ENCODE measurements at places on chromosomes 1 and 21.

GRCh38 chr1:208979776-208980175, 603.7 kb upstream of the CAMK1G start:
- DNase-seq = peak; percentile 40

- DNase-seq = no peak
These were observed 155.2 kb downstream of the DISP1 start for GRCh38 chr1:222970040-222970439.

DNA sequence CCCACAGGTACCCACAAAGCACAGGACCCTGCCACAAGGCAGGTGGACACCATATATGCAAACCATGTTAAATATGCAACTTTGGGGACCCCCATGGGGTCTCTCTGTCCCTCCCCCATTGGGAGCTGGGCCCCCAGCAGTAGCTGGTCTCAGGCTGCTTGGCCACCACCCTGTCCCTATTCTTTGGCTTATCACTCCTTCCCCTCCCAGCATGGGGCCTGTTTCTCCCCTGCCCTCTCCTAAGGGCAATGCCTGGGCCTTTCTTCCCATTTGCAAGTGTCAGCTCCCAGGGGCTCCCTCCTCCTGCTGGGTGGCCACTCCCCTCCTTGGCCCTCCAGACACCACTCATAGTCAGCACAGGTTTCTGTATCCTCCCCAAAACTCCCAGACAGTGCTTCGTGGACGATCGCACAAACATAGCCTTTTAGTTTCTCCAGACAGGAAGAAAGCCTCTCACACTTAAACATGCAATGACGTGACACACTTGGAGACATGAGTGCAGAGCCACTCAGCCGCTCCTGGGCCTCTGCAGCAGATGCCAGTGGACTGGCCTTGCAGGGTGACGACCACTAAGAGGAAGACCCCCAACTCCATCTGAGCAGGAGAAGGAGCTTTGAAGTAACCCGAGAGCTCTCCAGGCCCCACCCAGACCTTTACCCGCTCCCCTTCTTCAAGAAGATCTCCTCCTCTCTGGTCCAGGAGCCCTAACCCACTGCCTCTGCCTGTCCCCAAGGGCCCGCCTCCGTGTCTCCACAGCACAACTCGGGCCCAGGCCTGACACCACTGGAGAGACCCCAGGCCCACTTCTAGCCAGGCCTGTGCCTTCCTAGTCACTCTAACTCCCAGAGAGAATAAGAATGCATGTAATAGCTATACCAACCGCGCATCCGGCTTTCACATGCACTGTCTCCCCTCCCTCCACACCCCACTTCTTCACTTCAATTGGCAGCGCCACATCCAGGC, 22.9 kb downstream of the CITED4 start:
- no peak for DNase-seq

- DNase-seq = peak; percentile 79
These were observed 7.0 kb upstream of the SLC26A9 start for GRCh38 chr1:205950280-205950679.

GRCh38 chr1:72434070-72434469, 151.7 kb upstream of the NEGR1 start:
- no peak for DNase-seq

- peak; percentile 6 for DNase-seq
These were observed 42.0 kb downstream of the CXADR start for GRCh38 chr21:17554679-17555465.

- DNase-seq = peak; percentile 89
These were observed 14.8 kb downstream of the IL6R start for GRCh38 chr1:154419620-154420571.

GRCh38 chr21:14452031-14452726, 69.2 kb upstream of the HSPA13 start:
- no peak for DNase-seq

GRCh38 chr1:167562702-167563101, 9.1 kb upstream of the CREG1 start:
- peak; percentile 48 for DNase-seq

GRCh38 chr21:45306453-45306831, 18.7 kb upstream of the POFUT2 start:
- DNase-seq = no peak

DNA sequence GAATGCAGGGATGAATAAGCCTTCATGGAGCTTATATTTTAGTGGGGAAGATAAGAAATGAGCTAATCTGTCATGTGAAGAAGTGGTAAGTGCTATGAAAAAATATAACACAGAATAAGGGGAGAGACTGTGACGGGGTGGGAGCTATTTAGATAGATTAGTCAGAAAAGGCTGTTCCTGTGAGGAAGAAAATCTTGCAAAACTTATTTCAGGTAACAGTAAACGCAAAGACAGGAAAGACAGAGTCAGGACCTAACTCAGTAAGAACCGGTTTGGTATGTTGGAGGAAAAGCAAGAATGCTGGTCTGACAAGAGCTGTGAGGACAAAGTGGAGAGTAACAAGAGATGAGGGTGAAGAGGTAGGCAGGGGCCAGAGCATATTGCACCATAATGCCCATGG, 22.0 kb downstream of the GNAI3 start:
- no peak for DNase-seq

- DNase-seq = no peak
These were observed 100.4 kb upstream of the IRF2BP2 start for GRCh38 chr1:234710381-234710780.

DNA sequence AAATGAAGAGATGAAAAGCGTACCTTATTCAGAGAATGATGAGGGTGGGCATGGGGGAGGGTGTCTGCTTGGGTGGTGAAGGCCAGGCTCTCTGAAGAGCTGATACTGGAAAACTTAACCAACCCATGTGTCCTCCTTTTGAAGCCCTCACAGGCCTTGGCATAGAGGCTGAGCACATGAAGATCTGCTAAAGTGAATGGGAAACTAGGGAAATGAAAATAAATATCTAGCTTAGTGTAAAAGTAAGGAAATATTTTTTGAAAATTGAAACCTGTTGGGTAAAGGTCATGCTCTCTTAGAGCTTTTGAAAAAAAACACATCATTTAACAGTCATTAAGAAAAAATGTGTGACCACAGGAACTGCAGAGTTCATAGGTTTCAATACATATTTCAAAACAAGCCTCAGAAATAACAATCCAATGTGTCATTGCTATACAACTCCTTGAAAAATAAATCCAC, 40.5 kb upstream of the RALGPS2 start:
- peak; percentile 88 for DNase-seq

DNA sequence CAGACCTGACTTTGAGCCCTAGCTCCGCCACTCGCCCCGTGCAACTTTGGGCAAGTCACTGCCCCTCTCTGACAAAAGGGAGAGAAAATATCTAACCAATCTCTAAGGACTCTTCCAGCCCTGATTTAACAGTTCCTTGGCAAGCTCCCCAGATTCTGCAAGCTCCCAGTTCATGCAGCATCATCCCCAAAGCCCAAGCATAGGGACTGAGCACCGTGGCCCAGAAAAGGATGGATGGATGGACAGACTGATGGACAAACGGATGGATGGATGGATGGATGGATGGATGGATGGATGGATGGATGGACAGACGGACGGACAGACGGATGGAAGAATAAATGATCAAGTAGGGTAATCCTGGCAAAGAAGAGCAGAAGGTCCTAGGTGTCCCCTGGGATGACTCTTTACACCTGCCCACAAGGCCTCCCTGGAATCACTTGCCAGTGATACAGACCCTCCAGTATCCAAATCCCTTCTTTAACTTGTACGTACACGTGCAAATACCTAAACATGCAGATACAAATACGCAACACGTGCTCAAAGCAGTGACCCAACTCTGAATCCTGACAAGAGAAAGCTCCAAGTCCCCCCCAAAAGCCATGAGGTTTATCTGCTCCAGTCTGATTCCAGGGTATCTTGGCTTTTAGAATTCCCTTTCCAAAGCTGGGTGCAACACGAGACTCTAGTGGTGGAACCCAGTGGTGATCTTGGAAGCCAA, 16.0 kb downstream of the IFFO2 start:
- peak; percentile 69 for DNase-seq

DNA sequence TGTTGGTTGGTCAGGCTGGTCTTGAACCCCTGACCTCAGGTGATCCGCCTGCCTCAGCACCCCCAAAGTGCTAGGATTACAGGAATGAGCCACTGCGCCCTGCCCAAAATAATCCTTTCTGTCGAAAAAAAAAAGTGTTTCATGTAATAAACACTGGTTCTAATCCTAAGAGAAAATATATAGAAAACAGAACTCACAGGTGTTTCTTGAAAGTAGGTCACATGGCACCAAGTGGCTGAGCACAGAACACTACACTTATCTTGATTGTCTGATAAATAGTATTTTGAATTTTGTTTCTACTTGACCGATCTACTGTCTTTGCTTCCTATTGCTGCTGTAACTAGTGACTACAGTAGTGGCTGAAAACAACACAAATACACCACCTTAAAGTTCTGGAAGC, 87.6 kb upstream of the SOD1 start:
- DNase-seq = no peak

- no peak for DNase-seq
These were observed 43.4 kb downstream of the RPS6KC1 start for GRCh38 chr1:213094446-213094845.

- peak; percentile 33 for DNase-seq
These were observed 141.8 kb downstream of the TTLL7 start for GRCh38 chr1:83857103-83857502.

- DNase-seq = no peak
These were observed 1.4 kb downstream of the MEGF6 start for GRCh38 chr1:3609769-3610526.

GRCh38 chr21:32562426-32562825, 22.9 kb downstream of the TCP10L start:
- peak; percentile 74 for DNase-seq

DNA sequence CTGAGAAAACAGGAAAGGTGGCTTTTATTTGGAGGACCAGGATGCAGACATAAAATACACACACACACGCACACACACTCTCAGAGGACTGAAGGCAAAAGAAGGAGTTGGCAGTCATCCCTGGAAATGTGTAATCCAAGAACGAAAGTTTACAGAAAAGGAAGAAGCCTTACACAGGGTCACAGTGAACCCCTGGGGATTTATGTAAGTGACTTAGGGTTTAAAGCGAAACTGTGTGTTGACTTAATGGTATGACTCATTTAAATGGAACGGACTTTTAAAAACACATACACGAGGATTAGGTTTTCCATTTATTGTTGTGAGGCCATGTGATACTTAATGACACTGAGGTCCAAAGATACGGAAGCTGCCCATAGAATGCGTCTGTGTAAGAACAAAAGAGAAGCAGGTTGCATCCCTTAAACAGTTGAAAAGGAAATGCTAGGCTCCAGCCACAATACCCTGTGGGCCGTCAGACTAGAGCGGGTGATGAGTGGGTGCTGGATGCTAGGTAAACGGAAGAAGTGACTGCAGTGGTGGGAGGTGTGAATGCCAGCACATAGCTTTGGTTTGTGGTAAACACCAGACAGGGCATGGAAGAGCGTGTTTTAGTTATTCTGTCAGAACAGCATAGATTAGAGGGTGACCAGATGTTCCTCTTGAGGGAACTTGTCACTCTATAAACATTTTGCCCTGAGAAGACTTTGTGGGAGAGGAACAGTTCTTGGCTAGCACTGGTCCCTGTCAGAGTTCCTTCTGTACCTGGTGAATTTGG, 21.6 kb upstream of the BCL10 start:
- DNase-seq = peak; percentile 98

DNA sequence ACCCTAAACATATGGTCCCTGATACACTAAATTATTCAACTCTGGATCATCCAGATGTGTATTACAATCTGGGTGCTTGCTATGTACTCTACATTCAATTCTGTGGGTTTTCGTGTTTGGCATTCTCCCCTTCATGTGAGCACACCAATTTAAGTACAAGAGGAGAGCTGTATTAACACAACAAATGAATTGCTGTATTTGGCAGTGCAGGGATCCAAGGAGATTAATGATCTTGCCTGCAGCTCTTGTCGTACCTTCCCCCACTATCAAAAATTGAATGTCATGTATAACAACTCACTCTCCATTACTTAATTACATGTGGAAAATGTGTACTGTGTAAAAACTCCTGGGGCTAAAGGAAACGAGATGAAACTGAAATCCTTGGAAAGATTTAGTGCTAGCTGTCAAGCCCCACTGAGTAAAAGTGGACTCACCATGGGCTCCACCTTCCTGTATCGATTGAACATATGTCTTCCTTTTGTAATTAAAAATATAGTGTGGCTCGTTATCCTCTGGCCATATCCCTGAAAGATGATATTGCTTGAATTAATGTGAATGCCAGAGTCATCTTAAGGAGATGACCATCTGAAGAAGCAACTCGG, 172.2 kb upstream of the L1TD1 start:
- DNase-seq = no peak

- no peak for DNase-seq
These were observed 133.2 kb upstream of the ZBTB40 start for GRCh38 chr1:22318279-22318981.

- peak; percentile 7 for DNase-seq
These were observed 127.0 kb downstream of the MRPS6 start for GRCh38 chr21:34200288-34200905.

DNA sequence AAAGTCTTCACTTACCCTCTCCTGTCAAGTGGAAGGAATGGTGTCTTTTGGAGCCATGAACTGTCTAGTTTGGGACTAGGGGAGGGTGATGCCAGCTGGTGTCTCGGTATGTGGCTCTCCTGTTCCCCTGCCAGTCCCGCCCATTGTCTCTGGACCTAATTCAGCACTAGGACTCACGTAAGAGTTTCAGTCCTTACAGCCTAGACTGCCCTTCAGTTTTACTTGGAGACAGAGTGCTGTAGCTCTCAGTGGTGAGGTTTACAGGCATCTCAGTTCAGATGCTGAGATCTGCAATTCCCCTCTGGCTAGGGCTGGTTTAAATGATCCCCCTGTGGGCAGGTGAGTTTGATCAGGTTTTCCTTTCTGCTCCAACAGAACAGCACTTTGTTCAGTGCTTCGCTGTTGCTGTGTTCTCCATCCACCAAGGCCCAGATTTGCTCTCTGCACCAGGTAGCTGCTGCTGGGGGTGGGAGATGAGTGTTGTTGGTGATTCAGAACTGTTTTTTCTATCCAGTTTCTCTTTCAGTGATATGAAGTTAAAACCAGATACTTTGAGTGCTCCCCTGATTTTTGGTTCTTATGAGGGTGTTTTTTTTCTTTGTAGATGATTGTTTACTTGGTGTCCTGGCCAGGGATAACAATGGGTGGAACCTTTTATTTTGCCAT, 198.3 kb upstream of the RNPC3 start:
- no peak for DNase-seq

- DNase-seq = peak; percentile 100
These were observed 43.0 kb downstream of the SLC9A1 start for GRCh38 chr1:27111626-27112573.

GRCh38 chr1:7967196-7967595, 5.7 kb downstream of the PARK7 start:
- no peak for DNase-seq

- no peak for DNase-seq
These were observed 372.6 kb downstream of the RPS6KC1 start for GRCh38 chr1:213423605-213424004.

DNA sequence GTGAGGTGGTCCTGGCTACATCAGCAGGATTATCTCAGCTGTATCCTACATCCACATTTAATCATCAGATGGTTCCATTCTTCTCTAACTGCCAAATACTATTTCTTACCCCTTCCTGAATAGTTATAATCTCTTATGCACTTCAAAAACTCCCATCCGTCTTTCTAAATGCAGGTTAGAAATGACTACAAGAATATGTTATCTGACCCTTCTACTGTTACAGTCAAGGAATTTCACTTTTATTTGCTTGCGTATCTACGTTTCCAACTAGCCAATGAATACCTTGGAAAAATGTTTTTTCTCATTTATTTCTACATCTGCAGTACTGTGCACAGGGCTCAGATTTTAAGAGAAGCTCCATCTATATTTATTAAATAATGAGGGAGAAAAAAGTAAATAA, 709.9 kb downstream of the KCNT2 start:
- DNase-seq = no peak

Measured in foreskin fibroblast (primary cell).